ENCODE measurements at places on chromosomes 12 and 14.
A peak's percentile ranks its signal among the peaks of the same experiment; 100 is the strongest.

GRCh38 chr14:68391311-68392014, 401.4 kb downstream of the ZFP36L1 start:
- no peak for DNase-seq

DNA sequence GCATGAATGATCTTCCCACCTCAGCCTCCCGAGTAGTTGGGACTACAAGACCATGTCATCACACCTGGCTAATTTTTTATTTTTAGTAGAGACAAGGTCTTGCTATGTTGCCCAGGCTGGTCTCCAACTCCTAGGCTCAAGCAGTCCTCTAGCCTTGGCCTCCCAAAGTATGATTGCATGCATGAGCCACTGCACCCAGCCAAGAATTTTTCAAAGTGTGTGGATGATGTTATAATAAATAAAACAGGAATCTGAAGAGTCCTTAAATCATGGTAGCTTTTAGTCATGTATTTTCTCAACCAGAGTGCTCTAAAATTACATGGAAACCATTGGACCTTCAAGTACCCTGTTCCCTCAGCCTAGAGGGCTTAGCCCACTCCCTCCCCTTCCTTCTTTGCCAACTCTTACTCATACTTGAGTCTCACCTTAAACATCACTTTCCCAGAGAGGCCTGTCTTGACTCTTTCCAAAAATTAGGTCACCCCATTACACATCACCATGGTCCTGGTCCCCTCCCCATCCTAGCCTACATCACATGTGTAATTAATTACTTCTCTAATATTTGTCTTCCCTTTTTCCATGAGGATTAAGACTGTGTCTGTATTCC, 52.2 kb upstream of the BICDL1 start:
- DNase-seq: no peak

- DNase-seq: no peak
These were observed 286.6 kb upstream of the RGS6 start for GRCh38 chr14:71645656-71646055.

- DNase-seq: no peak
These were observed 130.7 kb downstream of the DIO2 start for GRCh38 chr14:80080601-80081000.

- no peak for DNase-seq
These were observed 20.9 kb upstream of the ATP5MC2 start for GRCh38 chr12:53696655-53697331.

- DNase-seq: no peak
These were observed 747.2 kb upstream of the TMEM132C start for GRCh38 chr12:127519779-127520178.

- DNase-seq: no peak
These were observed 192.7 kb downstream of the DPF3 start for GRCh38 chr14:72701237-72701565.

DNA sequence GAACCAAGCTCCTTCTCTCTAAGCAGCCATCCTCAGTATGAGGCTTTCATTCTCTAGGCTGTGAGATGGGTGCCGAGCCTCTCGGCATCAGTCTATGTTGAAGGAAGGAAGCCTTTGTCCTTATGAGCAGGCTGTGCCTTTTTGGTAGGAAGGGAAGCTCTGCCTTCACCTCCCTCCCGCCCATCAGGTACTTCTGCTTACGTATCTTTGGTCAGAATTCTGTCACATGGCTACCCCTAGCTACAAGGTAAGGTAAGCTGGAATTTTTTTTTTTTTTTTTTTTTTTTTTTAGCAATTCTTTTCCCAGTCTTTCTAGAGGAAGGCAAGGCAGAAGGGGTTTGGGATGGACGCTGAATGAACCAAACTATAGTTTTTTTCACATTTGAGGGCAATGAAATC, 16.9 kb downstream of the BATF start:
- no peak for DNase-seq

DNA sequence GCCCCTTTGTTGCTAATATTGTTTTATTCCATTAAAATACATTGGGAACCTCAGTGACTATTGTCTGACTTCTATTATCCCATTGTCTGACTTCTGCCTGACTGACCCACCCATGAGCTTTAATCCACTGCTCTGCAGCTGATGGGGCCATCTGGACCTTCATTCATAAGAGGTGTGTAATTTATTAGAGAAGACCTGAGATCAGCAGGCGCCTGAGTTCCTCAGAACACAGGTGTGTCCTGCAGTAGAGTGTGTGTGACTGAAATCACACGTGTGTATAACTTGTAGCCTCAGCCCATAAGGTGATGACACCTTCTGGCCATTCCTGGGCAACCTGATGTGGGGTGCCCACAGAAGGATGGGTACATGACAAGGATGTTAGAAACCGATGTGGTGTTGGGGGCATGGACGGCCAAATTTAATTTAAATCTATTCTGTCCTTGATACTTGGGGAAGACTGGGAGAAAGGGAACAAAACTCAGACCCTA, 821.0 kb downstream of the TMEM121 start:
- no peak for DNase-seq

- no peak for DNase-seq
These were observed 3.4 kb downstream of the GALNT16 start for GRCh38 chr14:69263364-69263763.

DNA sequence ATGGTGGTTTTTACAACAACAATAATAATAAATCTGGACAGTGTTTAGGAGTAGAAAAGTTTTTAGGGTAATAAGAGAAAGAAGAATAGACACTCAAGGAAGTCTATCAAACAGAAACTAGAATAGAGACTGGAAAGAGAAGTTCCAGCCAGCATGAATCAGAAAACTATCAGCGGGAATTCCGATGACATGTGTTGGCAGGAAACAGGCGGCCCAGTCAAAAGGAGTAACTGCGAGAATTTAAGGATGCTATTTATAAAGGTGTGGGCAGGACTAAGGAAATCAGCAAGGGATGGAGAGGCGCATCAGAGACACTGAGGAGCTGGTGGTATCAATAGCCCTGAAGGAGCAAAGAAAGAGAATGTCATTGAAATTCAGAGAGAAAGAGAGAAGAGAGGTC, 89.9 kb downstream of the TBX5 start:
- no peak for DNase-seq

- DNase-seq: no peak
These were observed 3.3 kb downstream of the LRIG3 start for GRCh38 chr12:58916921-58917511.

DNA sequence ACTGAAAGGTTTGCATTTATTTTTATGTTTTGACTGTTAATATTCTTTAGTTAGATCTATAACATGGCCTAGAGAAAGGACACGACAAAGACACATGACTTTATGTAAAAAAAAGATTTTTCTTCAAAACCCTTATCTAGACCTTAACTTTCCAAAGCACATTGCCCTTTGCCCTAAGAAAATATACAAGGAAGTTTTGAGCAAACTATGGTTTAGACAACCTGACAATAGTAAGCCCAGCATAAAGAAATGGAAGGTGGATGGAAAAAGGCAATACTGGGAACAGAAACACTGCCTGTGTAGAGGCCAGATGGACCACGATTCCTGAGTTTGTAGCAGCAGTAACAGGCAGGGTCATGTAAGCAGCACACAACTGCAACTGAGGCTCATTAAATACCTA, 724.0 kb downstream of the GALC start:
- no peak for DNase-seq

DNA sequence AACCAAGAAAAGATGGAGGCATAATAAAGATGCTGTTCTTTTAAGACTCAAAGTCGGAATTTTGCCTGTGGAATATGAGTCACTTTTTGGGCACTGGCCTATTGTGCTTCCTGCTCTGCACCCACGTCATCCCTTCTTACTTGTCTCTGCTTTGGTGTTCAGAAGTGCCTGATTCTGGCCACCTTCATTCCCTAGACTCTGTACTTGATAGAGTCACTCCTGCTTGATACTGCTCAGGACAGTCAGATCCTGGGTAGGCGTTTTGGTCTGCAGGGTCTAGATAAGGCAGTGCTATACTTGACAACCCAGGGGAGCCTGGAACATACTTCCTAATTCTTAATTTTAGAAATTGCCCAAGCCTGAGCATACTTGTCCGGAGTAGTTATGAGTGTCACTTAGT, 1.9 kb downstream of the LRRK2 start:
- no peak for DNase-seq

DNA sequence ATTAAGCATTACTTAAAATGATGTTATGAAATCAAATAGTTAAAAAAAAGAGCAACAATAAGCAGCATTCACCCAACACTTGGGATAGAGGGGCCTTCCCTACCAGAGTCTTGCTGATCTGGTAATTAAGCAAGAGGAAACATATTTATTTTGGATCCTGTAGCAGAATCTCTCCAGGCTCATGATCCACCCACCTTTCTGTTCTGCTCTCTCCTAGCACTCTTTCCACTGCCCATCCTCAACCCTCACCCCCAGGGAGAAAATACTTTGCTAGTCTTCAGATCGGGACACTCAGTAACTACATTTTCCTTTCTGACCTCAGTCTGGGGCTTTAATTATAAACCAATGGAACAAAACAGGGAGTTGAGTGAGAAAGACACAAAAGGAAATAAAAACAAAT, 1541.9 kb downstream of the AACS start:
- DNase-seq: no peak

GRCh38 chr12:91926848-91927247, 218.8 kb downstream of the BTG1 start:
- no peak for DNase-seq

DNA sequence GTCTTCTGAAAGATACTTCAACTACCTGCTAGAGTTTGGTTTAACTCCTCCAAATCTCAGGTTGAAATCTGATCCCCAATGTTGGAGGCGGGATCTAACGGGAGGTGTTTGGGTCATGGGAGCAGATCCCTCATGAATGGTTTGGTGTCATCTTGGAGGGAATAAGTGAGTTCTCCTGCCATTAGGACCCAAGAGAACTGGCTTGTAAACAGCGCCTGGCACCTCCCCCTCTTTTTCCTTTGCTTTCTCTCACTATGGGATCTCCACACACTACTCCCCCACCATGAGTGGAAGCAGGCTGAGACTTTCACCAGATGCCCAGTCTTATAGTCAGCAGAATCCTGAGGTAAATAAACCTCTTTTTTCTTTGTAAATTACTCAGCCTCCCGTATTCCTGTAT, 2.5 kb downstream of the CNIH1 start:
- no peak for DNase-seq

- no peak for DNase-seq
These were observed 41.6 kb downstream of the RNF34 start for GRCh38 chr12:121441555-121441954.

- no peak for DNase-seq
These were observed 7.6 kb upstream of the BRMS1L start for GRCh38 chr14:35818346-35819115.

DNA sequence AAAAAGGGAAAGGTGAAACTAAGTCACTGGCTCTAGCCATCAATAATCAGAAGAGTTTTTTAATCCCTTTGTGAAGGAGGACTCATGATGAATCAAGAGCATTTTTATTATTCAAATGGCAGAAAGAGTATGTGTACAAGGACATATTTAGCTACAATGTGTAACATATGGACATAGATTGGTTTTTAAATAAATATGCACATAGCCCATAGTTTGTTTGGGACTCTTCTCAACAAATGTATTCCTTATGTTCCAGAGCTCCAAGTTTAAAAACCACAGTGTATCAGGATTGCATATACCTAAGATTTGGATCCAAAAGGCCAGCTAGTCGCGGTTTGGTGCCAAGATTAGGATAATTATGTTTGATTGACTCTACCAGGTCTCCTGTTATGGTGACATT, 104.2 kb downstream of the C12orf50 start:
- DNase-seq: no peak

DNA sequence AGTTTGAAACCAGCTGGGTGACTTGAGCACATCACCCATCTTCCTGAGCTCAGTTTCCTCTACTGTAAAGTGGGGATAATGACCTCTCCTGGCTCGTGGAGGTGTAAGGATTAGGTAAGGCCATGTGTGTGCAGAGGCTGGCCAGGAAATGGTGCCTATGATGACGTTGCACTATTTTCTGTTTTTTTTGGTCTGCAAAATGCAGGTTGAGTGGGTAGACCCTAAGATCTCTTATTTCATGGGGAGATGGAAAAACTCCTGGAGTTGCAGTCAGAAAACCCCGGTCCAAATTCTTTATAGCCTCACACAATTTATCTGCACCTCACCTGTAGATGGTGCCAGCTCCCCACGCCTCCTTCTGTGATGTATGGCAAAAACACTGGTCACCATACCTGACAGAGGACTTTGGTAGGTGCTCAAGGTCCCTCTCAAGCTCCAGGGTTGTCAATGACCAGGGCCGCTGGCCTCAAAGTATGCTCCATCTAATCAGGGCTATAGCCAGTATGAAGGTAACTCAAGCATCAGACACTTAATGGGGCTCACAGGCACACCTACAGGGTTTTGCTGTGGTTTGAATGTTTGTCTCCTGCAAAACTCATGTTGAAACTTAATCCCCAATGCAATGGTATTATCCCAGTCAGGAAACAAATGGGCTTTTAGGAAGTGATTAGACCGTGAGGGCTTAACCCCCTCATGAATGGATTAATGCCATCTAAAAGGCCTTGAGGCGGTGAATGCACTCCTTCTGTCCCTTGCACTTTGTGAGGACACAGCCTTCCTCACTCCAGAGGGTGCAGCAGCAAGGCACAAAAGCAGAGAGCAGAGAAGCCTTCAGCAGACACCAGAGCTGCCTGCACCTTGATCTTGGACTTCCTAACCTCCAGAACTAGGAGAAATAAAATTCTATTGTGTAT, 17.6 kb downstream of the C14orf132 start:
- DNase-seq: peak; percentile 4

GRCh38 chr12:33614630-33615029, 175.0 kb upstream of the SYT10 start:
- no peak for DNase-seq

GRCh38 chr14:57199921-57200320, 68.8 kb downstream of the EXOC5 start:
- no peak for DNase-seq

DNA sequence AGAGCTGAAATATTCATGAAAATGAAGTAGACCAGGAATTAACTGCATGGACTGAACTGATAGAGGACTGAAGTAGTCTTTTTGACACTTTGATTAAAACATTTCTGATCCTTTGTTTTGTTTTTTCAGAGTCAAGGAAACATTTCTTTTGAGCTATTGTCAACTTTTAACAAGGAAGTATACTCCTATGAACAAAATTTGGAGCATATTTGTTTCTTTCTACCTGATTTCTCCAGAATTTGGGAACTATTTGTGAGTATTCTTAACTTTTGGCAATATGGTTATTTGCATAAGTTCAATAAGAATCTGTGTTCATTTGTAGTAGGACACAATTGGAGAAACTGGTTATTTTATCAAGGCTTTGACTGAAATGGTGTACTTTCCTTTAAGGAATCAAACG, 71.3 kb upstream of the HECTD1 start:
- DNase-seq: no peak

- DNase-seq: no peak
These were observed 48.9 kb downstream of the SERPINA10 start for GRCh38 chr14:94244182-94244581.

DNA sequence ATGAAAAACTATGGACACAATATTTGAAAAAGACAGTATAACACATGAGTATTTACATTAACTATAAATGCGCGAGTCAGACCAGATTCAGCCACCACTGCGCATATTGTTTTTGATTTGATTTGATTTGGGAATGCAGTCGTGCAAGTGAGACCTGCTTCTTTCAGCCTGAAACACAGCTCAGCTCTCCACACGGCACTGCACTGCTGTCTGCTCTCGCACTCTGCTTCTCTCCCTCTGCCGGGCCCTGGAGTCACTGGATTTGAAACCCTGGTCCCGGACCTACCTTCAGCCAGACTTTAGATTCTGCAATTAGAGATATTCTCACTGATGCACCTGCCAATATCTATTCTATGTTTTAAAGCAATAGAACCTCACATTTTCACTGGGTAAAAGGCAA, 143.9 kb upstream of the TMEM132C start:
- no peak for DNase-seq

- DNase-seq: no peak
These were observed 30.3 kb upstream of the PELI2 start for GRCh38 chr14:56087671-56088471.
